ENCODE measurements at places on chromosomes 2 and 18.

GRCh38 chr2:224570328-224570993, 14.7 kb downstream of the CUL3 start:
- no peak for DNase-seq

DNA sequence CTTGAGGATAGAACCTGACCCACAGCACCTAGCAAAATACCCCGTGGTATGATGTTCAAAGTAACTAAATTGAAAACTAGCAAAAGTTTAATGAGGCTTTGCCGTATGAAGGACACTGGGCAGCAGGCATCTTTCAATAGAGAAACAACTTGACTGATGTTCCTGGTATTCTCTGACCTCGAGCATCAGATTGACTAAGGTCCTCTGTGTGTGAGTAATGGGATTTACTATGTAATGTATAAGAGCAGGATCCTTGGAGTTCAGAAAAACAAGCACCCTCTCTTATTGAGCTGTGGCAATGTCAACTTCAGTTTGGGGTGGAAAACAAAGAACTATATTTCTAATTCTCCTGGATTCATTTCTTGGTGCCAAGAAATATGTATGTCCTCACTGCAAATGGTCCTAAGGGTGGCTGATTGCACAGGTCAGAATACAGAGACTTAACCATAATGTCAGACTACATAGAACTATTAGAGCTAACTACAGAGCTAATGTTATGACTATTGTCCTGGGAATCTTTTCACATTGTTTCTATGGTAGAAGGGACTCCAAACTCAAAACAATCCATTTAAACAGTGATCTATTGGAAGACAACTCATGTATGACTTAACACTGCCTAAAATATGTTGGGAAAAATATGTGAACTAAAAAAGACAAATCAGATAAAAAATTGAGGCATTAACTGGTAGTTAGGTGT, 4.4 kb downstream of the TNFAIP6 start:
- no peak for DNase-seq

GRCh38 chr2:200679535-200679934, 93.7 kb downstream of the AOX1 start:
- DNase-seq: no peak

DNA sequence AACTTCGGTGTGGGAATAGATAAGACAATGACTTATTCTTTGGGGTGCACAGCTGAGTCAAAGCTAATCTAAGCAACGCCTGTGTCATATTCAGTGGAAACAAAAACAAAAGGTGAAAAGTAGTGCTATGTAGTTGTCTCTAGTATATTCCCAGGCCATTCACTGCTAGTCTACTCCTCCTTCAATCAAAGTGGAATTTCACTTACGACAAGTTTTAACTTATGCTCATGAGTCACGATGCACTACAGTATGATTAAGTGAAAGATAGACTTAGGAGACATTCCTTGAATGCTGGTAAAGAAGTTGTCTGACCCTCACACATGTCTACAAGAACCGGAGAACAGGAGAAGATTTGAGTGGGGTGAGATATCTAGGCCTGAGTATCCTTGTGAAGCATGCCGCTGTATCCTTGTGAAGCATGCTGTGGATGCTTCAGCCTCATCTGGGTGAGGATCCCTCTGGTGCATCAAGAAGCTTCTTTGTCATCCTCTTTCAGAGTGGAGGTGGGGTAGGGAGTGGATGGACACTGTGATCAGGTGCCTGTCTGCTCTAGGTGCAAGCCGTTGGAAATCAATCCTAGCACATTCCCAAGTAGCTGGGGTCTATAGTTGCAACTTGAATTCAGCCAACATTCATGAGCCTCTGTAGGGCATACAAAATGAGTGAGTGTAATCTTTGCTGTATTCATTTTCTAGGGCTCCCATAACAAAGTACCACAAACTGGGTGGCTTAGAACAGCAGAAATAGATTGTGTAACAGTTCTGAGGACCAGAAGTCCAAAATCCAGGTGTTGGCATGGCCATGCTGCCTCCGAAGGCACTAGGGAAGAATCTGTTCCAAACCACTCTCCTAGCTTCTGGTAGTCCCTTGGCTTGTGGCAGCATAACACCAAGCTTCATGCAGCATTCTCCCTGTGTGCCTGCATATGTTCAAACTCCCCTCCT, 173.5 kb upstream of the FN1 start:
- no peak for DNase-seq

DNA sequence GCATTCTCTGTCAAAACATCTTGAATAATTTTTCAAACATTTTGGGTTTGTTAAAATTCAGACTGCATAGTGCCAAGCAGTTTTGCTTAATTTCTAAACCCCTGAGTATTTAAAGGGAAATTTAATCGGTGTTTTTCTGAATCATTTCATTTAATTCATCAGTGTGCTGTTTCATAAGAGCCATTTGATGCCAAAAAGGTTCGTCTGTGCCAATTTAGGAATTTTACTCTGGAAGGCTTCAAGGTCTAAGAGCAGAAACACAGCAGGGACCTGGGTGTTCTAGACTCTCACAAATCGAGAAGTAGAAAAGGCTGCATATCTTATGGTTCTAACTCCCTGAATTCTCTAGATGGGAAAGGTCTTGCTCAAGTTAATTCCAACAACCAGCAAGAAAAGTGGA, 311.9 kb upstream of the NT5C1B start:
- DNase-seq: no peak

DNA sequence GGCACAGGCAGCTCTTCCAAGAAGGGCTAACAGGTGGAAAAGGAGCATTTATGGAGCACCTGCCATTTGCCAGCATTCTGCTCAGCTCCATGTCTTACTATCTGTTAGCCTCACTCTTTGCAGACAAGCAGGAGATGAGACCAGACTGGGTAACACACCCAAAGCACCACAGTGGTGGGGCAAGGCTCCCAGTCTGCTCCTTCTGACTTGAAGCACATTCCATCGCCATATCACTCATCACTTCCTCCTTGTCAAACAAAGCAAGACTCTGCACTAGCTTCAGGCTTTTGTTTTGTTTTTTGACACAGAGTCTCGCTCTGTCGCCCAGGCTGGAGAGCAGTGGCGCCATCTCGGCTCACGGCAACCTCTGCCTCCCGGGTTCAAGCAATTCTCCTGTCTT, 182.8 kb downstream of the MGAT5 start:
- no peak for DNase-seq

- DNase-seq: peak; percentile 22
These were observed 21.9 kb upstream of the SEMA4C start for GRCh38 chr2:96891591-96892333.

DNA sequence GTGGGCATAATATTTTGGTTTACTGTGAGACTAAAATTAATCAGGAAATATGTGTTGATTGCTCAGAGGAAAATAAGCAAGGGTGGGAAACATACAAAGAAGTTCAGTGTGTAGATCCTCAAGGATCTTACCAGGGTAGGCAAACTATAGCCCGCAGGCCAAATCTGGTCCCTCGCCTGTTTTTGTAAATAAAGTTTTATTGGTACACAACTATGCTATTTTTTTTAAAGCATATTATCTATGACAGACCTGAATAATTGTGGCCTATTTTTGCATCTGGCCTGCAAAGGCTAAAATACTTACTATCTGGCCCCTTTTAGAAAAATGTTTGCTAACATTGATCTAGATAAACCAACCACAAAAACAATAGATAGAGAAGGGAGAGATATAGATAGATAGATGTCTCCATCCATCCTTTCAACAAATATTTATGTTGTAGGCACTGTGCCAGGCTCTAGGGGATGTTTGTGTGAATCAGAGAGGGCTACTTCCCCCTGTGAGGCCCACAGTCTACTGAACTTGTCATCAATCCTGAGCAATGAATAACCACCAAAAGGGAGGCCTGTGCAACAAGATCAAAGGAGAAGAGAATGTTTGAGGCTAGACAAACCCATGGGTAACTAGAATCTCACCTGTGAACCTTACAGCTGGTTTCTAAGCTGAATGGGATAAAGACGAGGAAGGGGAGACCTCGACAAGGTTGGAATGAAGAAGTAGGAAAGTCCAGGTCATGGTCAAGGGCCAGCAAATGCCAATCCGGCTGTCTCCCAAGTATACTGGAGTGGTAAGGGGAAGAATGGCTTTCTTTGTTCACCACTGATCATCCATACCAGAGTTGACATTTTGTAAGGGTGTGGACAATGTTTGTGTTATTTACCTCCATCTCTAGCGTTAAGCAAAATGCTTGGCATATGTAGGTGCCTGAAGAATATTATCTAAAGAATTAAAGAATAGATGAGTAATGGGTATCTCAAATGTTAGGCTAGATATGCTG, 23.6 kb downstream of the ALPK2 start:
- DNase-seq: peak; percentile 22

DNA sequence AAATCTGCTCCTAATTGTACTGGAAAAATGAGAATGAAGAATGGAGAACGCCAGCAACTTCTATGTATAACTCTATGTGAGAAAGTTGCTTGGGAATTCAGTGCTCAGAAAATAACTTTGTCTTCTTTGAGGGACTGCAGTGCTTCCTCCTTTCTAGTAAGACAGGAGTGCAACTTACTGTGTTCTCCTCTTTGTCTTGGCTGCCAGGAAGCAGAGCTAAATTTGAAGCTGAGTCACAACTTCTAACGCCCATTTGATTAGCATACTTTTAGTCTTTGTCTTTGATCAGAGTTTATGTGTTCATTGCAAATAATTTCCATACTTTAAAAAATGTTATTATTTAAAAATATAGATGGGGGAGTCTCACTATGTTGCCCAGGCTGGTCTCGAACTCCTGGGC, 6.6 kb downstream of the ARHGAP25 start:
- no peak for DNase-seq

GRCh38 chr2:10006236-10007161, 36.9 kb upstream of the KLF11 start:
- DNase-seq: no peak

DNA sequence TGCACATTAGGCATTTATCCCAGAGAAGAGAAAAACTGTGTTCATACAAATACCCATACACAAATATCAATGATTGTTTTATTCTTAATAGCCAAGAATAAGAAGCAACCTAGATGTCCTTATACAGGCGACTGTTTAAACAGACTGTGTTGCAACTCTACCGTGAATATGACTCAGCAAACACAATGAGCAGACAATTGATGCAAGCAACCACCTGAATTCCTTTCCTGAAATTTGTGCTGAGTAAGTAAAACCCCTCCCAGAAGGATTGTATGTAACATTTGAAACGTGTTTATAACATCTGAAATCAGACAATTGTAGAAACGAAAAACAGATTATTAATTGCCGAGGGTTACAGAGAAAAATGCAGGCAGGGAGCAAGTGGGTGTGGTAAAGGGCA, 621.9 kb upstream of the SOX11 start:
- DNase-seq: no peak

- no peak for DNase-seq
These were observed 628 bp downstream of the MRPL30 start for GRCh38 chr2:99181624-99182000.

DNA sequence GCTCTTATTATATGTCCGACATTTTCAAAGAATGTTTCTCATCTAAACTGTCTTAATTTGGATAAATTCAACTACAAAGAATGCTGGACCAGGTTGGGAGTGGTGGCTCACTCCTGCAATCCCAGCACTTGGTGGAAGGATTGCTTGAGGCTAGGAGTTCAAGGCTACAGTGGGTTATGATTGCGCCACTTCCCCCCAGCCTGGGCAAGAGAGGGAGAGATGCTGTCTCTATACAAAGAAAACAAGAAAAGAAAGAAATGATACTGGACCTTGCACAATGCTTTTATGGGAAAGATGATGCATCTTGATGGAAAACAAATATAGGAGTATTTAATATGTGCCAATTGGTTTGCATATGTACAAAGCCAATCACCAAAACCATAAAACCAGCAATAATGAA, 296.7 kb downstream of the LPIN1 start:
- no peak for DNase-seq

GRCh38 chr2:4528773-4529172, 825.4 kb downstream of the DCDC2C start:
- no peak for DNase-seq

DNA sequence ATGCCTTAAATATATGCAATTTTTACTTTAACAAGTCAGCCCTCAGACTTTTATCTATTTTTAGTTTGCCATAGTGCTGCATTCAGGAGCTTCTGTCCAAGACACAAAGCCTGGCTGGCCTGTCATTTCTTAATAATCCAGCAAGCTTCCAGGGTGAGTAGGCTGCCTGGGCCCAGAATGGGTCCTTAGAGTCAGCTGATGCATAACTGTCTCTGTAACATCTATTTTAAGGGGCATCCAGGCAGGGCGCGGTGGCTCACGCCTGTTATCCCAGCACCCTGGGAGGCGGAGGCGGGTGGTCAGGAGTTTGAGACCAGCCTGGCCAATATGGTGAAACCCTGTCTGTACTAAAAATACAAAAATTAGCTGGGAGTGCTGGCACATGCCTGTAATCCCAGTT, 11.8 kb upstream of the GNLY start:
- DNase-seq: no peak

- no peak for DNase-seq
These were observed 166.7 kb upstream of the TNP1 start for GRCh38 chr2:217026569-217026968.

GRCh38 chr18:62069556-62069955, 117.3 kb downstream of the PIGN start:
- no peak for DNase-seq

DNA sequence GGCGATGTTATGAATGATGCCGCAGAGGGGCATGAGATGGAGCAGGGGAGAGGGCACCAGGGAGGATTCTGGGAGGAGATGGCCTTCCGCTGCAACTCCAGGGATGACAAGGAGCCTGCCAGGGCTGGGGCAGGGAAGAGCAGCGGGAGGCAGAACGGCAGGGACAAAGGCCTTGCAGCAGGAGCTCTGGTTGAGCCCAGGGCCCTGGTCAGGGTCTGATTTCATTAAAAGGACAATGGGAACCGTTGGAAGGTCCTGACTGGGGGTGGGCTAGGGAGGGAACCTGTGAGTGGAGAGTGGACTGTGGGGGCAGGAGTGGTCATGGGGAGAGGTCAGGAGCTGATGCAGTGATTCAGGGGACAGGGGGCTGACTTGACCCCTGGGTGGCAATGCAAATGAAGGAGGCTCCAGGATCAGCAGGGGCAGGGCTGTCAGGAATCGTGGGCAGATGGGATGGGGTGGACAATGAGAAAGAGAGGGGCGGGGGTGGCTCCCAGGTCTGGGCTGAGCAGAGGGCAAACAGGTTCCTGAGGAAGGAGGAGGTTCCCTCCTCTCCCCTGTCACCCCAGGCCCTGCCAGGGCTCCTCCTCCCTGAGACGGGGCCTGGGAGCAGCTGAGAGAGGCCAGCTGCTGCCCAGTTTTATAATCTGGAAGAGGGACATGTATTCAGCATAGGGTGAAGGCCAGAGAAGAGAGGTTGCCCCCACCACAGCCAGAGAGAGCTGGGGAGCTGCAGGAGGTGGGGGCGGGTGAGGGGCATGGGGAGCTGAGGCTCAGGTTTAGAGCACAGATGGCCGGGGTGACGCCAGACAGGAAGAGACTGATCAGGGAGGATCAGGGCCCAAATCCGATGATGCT, 7.3 kb upstream of the DUSP2 start:
- no peak for DNase-seq

DNA sequence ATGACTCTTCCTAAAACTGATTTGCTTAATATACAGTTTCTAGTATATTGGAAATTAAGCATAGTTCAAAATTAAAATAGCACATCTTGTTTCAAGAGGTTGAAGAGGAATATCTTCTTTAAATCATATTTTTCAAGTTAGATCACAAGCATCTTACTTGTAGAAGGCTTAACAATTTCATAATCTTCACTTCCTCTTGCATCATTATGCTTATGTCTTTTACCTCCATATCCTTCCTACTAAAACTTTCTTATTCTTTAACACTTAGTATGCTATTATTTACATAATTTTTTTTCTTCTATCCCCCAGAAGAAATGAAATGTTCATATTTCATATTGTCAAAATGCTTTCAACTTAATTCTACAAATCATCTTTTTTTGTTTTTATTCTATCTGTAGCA, 1354.9 kb upstream of the TMEFF2 start:
- no peak for DNase-seq

GRCh38 chr2:127392133-127392827, 4.5 kb upstream of the MAP3K2 start:
- no peak for DNase-seq

Data from stimulated activated naive CD4-positive, alpha-beta T cell (primary cell).